A172 (cell line): ENCODE measurements at places on chromosomes 7 and 10.

GRCh38 chr10:118995739-118996138, 33.8 kb upstream of the NANOS1 start:
- DNase-seq: no peak

GRCh38 chr10:113922787-113923570, 68.5 kb downstream of the NHLRC2 start:
- DNase-seq: no peak

GRCh38 chr7:81590131-81590530, 179.7 kb downstream of the HGF start:
- no peak for DNase-seq

GRCh38 chr7:114180556-114181266, 233.9 kb upstream of the FOXP2 start:
- DNase-seq: no peak

DNA sequence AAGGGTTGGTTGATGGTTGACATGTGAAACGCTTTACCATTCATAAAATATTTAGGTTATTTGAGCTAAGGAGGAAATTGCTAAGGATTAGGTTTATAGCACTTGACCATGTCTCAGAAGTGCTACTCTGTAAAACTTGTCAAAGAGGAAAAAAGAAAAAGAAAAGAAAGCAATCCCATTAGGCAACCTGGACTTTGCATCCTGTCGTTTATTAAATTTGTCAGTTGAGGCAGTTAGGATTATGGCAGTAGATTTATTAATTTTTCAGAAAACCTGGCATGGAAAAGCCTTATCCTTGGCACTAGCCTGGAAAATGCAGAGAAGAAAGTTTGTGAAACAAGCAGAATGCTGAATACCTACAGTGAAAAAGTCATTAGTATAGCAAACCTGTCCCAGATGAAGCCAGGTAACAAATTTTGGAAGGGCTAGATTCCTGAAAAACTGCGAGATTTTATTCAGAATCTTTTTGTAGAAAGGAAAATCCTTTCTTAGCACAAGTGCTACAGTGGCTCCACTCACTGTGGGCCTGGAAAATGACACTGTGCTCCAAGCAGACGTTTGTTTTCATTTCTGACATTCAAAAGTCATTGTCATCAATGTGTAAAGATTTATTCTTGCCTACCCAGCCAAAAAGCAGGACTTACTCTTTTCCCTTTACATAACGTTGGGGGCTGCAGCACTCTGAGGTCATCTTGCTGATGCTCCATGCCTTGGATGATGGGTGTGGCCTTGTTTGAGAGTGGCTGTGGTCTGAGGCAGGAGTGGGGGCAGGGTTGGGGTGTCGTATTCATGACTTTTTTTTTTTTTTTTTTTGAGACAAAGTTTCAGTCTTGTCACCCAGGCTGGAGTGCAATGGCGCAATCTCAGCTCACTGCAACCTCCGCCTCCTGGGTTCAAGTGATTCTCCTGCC, 664.9 kb downstream of the SUGCT start:
- DNase-seq: no peak

GRCh38 chr10:50381642-50382041, 130.3 kb upstream of the ASAH2 start:
- DNase-seq: no peak

DNA sequence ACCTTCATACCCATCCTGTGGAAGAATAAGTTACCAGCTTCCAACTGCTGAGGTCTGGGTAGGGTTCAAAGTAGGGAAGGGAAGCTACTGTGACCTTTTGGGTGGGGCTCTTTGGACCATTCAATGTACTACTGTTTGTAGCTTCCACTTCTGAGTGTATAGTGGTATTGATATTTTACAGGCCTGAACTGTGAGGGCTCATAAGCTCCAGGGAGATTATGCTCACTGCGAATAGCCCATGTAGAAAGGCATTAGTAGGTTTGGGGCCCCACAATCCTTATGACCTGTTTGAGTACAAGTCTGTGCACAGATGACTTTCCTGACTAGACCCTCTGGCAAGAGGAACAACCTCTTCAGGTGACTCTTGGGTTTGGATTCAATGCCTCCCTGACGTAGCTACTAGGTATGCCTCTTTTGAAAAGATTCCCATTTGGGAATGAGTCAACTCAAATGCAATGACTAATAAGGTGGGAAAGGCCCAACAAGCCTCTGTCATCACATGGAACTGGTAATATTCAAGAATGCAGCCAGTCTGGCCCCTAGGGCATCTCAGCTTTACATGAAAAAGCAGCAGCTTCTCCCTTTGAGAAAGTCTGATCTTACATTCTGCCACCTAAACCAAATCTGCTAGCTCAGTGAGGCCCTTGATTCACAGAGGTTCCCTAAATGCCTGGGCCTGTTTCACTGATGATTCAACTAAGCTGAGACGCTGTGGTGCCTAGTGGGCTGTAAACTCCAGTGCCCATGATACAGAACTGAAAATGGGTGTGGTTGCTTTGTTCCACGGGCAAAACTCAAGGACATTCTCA, 79.8 kb downstream of the ABI1 start:
- DNase-seq: peak; percentile 96

GRCh38 chr7:141754939-141755338, 9.0 kb upstream of the TAS2R3 start:
- DNase-seq: no peak

DNA sequence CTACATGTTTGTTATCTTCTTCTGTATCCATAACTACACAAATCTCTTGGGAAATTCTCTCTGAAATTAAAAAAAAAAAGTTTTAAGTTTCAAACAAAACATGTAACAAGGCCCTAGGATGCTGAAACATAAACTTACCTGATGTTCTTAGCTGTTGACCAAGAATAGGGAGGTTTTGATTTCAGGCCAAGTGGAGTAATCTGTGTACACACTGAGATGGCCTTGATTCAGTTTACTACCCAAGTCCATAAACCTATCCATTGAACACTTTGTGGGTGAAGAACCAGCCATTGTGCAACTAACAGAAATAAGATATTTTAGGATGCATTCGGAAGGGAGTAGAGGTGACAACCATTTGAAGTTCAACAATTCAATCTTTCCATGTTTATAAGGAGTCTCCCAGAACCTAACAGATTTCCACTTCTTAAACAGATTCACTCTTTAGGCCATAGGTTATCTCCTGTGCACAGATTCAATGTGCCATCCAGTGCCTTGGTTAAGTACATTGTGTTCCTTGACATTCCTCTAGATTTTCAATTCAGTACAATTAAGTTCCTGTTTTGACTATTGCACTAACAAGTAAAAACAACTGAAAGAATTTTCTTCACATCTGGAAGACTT, 143.1 kb downstream of the CRPPA start:
- no peak for DNase-seq

DNA sequence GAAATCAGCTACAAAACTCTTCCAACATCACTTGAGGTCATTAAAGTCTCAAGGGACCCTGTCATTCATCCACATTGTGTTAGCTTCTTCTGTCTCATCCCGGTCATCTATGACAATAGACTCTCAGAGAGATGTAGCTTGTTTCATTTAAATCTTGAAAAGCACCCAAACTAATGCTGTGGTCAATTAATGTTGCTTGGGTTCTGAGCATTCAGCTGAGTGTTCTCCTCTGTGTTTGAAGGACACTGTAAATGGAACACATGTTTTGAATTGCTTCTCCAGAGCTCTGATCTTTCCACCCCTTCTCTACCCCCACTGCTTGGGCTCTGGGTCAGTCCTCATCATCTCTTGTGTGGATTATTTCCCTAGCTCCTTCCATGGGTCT, 19.6 kb upstream of the ADD3 start:
- no peak for DNase-seq

- no peak for DNase-seq
Observed at GRCh38 chr10:94487575-94487974, 58.0 kb upstream of the HELLS start.

DNA sequence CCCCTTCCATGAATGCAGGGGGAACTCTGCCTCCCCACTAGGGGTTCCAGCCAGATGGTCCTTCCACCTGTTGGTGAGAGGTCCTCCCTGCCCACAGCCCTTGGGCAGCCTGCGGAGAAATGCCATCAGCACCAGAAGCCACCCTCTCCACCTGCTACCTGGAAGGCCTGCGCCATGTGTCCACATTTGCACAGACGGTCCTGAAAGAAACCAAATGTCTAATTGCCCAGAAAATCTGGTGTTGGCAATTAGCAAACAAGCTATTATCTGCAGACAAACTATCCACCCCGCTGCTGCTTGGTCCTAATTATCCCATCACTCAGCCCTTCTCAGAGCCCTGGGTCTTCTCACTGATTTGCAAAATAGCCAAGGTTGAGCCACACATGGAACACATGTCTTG, 32.3 kb downstream of the HSPA12A start:
- DNase-seq: no peak

DNA sequence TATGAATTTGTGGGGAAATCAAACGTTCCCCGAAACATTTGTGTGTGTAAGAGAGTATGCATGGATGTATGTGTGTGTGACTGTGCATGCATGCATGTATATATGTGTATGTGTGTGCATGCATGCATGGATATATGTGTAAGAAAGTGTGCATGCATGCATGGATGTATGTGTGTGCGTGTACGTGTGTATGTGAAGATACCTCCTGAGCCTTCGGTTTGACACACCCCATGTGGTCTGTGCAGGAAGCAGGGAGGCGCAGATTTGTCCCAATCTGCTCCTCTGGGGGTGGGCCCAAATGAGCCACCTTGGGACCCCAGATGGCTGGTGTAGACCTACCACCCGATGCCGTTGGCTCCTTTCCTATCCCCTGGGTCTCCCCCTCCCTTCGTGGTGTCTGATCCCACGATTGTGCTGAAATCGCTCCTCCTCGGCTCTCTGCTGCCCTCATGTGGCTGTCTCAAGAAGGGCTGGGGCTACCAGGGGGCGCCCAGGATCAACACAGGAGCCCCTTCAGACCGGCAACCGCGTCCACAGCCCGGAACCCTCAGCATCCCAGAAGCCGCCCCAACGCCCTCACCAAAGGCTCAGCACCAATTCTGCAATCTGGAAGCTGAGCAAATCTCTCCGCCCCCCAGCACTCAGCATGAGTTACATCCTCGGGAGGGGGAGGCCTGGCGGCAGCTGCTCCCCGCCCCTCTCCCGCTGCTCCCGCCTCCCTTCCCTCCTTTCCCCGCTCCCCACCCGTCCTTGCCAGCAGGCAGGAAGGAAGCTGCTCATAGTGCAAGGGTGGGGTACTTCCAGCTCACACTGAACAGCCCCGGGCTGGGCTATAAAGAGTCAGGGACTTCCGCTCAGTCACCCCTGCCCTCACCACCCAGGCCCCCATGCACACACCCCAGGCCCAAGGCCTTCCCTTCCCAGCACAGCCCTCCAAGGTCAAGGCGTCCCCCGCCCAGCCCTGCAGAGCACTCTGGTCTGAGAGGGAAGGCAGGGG, 2.3 kb upstream of the NOS3 start:
- peak; percentile 42 for DNase-seq

DNA sequence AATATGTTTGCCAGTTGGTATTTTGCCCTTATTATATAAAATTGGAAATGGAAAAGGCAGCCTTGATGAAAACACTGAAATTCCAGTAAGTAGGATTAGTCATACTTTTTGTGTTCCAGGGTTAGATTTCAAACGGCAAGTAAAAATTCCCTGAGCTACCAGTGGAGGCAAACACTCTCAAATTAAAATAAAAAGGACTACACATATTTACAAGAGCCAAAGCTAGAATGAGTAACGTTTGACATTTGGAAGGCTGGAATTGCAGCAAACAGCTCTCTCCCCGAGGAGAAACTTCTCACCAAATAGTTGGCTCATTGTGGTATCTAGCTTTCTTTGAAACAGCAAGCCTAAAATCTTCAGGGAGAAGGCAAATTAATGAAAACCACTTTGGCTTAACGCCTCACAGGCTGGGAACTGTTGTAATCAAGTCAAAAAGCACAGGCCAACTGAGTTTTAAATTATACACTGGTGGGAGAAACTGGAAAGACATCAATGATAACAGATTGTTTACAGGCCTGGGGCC, 288.4 kb downstream of the SNX13 start:
- DNase-seq: peak; percentile 60

DNA sequence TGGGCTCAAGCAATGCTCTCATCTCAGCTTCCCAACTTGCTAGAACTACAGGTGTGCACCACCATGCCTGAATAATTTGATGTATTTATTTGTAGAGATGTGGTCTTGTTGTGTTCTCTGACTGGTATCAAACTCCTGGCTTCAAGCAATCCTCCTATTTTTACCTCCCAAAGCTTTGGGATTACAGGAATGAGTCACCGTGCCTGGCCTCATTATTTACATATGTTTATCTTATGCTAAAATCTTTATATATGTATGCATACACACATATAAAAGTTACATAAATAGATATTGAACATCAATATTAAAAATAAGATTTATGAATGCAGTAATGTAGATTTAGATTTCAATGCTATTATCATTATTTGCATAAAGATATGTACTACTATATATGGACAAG, 1634.5 kb upstream of the LRRTM3 start:
- no peak for DNase-seq
